ENCODE measurements at places on chromosomes 3 and 15. TPM values are rescaled to one million over a fixed set of nuclear protein-coding genes. Genes with fewer than 3 reads are reported as not detected.

GRCh38 chr3:27467545-27467944 is 16.6 kb downstream of the SLC4A7 start:
- DNase-seq, result no peak

GRCh38 chr15:90987561-90988141 is 6.7 kb downstream of the PRC1 start:
- no peak for DNase-seq

- DNase-seq, result no peak
Measured at GRCh38 chr3:7562892-7563291, 702.0 kb downstream of the GRM7 start.

DNA sequence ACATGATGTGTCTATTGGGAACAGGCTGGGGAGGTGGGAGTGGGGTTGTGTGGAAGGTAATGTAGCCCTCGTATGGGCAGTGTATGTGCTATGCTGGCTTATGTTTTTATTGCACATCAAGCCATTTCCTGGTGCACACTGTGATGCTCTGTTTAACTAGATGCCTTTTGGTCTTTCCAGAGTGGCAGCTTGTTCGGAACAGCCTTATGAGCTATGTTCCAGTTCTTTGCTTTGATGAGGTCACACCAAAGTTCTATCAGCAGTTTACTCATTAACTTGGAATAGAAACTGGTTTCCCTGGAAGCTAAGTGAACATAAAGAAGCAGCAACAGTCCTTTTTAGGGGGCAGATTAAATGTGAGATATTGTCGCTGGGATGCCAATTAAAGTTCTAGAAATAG is 133.9 kb downstream of the DIPK2A start:
- DNase-seq, result no peak

DNA sequence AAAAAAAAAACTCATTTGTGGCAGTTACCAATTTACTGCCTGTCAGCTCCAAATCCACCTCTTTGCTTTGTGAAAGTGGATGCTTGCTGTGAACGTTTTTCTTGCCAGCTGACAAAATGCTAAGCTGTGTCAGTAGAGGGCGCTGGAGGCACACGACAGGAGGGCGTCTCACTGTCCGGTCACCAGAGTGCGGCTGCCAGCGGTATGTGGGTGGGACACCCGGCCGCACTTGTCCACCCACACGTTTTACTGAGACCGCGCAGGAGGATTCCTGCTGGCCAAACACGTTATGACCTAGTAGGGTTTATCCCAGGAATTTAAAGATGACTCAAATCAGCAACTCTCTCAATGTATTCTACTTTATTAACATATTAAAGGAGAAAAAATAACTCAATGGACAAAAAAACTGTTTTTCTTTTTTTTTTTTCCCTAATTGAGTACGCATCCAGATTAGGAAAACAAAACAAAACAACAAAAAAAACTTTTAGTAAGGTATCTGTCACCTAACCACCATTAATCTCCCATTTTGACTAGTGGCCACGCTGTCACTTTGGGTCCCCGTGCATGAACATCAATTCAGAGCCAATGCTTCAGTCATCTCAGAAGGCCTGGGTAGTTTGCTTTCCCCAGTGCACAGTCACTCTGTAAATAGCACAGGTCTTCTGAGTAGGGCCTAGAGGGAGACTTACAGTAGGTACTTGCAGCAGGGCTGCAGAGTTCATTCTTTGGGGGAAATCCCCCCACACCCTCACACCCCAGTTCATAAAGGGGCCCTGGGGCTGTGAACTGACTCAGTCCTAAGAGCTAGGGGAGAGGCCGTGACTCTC is 43.8 kb upstream of the RPL35A start:
- peak; percentile 25 for DNase-seq

DNA sequence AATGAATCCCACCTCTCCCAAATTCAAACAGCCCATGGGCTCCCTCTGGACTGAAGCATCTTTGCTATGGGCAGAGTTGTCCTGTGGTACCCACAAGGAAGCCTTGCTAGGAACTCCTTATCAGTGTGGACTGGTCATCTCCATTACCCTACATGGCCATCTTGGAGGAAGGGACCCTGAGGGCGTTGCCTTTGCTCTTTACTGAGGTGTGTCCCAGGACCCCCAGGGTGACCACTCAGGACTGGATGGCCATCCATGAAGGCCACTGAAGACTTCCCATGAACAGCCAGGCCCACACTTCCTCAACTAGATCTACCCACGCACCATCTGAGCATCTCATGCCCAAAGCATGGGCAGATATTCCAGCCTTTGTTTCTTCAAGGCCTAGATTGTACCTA is 20.0 kb downstream of the RTP3 start:
- no peak for DNase-seq

Gene ACY1
- 27.4 TPM for total RNA-seq
